ENCODE measurements at places on chromosomes 4 and X.

DNA sequence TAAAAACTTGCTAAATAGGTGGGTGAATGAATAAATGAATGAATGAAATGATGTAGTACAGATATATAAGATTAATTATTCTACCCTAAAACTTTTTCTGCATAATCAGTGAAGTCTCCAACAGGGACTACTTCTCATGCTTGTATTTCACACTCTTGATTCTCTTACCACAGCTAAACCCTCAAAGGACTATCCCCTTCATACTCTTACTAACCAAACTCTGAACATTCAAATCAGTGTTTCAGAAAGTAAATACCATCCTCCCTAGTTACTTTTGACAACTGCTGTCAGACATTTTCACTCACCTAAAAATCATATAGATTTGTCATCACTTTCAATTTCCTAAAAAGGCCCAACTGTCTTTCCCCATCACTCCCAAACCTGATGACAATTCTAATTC is 234.3 kb upstream of the HHIP start:
- no peak for DNase-seq

DNA sequence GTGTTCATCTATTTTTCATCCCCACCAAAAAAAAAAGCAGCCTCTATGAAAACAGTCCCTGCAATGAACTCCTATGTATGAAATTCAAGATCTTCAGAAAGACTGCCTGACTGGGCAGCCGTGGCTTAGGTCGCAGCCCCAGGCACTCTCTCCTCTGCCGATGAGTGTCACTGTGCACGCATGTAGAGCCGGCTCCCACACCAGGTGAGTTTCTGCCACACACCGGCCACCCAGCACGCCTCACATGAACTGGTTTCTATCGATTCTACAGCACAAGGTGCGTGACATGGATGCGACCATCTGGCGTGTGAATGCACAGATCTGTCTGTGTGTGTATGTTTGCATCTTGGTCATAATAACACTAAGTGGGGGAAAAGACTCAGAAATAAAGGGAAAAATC is 140.4 kb downstream of the AFAP1 start:
- DNase-seq: no peak

- DNase-seq: no peak
Measured at GRCh38 chr4:172802032-172802431, 366.6 kb upstream of the GALNT7 start.

DNA sequence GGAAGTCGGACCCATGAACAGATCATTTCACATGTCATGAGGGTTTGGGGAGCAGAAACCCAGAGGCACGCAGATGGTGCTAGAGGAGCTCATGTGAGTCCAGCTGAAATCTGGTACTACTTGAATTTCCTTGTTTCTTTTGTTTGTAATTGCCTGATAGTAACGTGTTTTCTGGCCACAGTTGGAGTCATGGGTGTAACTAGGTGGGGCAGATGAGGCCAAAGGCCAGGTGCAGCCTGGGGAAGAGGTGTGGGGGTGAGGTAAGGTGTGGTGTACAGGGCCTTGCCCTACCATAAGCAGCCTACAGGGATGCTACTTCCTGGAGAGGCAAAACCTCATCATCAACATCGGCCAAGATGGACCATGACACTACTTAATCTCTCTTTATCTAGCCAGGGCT is 271.4 kb downstream of the PTTG2 start:
- no peak for DNase-seq

DNA sequence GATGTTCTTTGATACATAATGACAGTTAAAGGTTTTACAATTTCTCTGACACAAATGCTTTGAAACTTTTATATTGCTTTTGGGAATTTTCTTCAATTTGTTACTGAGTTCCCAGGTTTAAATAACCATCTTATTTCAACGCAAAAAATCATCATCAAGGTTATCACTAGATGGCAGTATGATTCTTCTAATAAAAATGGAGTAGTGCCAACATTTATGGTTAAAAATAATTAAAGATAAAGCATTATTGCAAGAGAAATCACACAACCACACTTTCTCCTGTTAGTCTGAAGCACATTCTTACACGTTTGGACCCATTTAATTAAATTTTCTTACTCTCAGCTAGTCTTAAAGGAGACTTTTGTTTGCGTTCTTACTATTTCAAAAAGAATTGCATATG is 611.3 kb upstream of the CPXCR1 start:
- DNase-seq: no peak

GRCh38 chr4:99339172-99339571 is 13.4 kb downstream of the ADH1C start:
- no peak for DNase-seq
